ENCODE measurements at places on chromosomes 2 and 18. TPM values are rescaled to one million over a fixed set of nuclear protein-coding genes. Genes with fewer than 3 reads are reported as not detected.

The TYW5 gene
- 10.9 TPM for total RNA-seq

- DNase-seq = no peak
- peaks cover 86% of the 10 kb centered on the region for H3K36me3 ChIP-seq
- H3K4me1 ChIP-seq = peaks cover 28% of the 10 kb centered on the region
- H3K27me3 ChIP-seq = no peaks in the 10 kb centered on the region
Measured at GRCh38 chr18:62572456-62572855, 49.6 kb downstream of the ZCCHC2 start.

DNA sequence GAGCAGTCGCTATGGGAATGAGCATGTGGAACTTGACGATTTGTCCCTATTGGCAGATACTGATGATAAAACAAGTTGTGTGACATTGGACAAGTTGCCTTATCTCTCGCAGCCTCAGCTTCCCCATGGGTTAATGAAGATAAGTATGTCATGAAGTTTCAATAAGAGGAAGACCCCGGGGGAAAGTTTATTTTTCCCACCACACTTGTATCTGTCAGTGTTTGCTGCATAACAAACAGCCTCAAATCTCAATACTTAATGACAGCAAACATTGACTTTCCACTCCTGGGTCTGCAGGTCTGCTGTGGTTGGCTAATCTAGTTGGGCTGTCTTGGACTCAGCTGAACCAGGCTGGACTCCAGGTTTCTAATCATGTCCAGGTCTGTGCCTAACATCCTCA lies 45.8 kb downstream of the INPP5D start:
- DNase-seq = no peak
- no peak overlapping the region for H3K27ac ChIP-seq
- H3K4me3 ChIP-seq = no peak overlapping the region

GRCh38 chr2:128315829-128316776 lies 2.6 kb downstream of the HS6ST1 start:
- peaks cover 28% of the 10 kb centered on the region for H3K4me1 ChIP-seq

- peaks cover 34% of the 10 kb centered on the region for H3K4me1 ChIP-seq
- no peak for DNase-seq
- peak overlapping the region; percentile 92 for H3K27ac ChIP-seq
- no peaks in the 10 kb centered on the region for H3K27me3 ChIP-seq
Measured at GRCh38 chr2:9844576-9844975, 1.3 kb downstream of the TAF1B start.

The SFTPB gene
- not detected for total RNA-seq

The FAM124B gene
- total RNA-seq = 0.64 TPM

All from activated CD4-positive, alpha-beta T cell treated with anti-CD3 and anti-CD28 coated beads, Interleukin-2, amount 10 ng/mL, durations not matched to agents 24 days and 14 days (primary cell).